ENCODE measurements at places on chromosomes 2 and 18.

- no peak for DNase-seq
Observed at GRCh38 chr2:190674966-190675650, 26.2 kb downstream of the NAB1 start.

- DNase-seq = peak; percentile 62
Observed at GRCh38 chr2:158967731-158968395, 577 bp upstream of the TANC1 start.

DNA sequence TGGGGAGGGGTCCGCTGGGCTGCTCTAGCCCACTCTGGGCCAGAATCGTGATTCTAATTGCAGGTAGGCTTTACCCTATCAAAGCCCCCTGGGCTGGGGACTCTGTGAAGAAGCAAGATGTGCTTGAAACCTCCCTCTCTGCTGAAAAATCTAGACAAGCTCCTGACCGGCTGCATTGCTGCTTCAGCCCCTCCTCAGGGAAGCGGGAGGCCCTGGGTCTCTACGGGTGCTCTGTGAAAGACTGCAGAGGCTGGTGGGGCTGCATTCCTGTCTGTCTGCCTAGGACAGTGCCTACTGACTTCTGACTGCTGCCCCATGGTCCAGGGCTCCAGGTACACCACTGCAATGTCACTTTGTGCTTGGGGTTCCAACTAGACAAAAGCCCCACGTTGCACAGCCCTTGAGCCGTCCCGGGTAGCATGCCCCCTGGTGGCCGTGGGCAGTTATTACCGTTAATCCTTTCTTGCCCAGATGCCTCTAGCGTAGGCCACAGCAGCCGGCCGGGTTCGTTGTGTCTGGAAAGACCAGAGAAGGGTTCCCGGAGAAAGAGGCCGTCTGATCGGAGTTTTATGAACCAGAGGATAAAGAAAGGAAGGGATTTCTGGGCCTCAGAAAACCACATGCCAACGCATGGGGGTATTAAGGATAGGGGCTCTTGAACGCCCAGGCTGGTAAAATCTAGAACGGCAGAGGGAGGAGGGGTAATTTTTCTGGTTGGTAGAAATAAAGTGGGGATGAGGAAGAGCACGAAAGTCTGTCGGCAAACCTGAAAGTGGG is 15.9 kb upstream of the C1QL2 start:
- DNase-seq = no peak

GRCh38 chr2:181411105-181411849 is 45.9 kb upstream of the ITGA4 start:
- DNase-seq = no peak

GRCh38 chr2:60067006-60067405 is 486.4 kb downstream of the BCL11A start:
- DNase-seq = peak; percentile 40

- no peak for DNase-seq
Observed at GRCh38 chr2:42414648-42415047, 53.6 kb upstream of the COX7A2L start.

All from fibroblast of skin of left biceps (primary cell).